ENCODE measurements at places on chromosomes 1 and 21.

GRCh38 chr1:17297991-17298390 lies 10.0 kb upstream of the PADI4 start:
- no peak for DNase-seq

DNA sequence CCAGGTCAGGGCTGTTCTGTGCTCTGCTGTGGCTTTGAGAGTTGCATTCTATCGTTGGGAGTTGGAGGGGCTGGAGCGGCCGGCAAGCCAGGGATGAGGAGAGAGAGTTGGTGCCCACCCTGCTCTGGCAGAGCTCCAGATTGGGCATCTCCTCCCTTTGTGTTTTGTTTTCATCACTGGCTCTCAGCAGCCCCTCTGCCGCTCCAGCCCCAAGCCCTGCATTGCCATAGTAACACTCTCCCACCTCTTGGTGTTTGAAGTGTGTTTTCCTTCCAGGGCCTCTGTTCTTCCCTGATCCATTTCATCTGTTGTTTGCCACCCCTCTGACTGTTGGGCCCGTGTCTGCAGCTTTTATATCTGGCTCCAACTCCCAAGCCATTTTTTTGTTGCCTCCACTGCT lies 152.7 kb downstream of the URB2 start:
- no peak for DNase-seq

- DNase-seq: peak; percentile 14
Observed at GRCh38 chr1:231106347-231106746, 55.5 kb upstream of the TRIM67 start.

GRCh38 chr21:42593007-42593814 lies 60.2 kb upstream of the PDE9A start:
- DNase-seq: no peak

DNA sequence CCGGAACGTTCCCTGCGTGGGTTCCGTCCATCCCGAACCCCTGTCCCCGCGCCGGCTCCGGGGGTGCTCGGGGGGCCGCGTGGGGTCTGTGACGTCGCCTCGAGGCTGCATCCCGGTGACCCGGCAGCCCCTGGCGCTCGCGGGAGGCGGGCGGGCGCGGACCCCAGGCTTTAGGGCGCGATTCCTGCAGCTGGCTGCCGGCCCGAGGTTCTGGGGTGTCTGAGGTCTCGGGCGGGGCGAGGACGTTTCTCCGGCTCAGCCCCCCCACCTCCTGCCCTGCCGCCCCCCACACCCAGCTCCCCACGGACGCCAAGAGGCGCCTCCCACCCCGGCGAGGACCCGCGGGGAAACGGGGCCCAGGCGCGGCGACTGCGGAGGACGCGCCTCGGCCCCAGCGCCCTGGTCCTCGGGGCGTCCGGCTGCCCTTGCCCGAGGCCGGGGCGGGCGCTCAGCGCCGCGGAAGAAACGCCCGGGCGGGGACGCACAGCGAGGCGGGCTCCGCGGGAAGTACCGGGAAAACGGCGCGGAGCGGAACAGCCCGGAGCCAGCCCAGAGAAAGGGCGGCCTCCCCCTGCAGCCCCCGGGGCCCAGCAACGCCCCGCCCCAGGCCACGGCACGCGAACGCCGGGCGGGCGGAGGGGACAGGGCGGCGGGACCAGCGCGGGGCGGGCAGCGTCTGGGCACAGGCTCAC lies 1.3 kb upstream of the PCBP3 start:
- no peak for DNase-seq

DNA sequence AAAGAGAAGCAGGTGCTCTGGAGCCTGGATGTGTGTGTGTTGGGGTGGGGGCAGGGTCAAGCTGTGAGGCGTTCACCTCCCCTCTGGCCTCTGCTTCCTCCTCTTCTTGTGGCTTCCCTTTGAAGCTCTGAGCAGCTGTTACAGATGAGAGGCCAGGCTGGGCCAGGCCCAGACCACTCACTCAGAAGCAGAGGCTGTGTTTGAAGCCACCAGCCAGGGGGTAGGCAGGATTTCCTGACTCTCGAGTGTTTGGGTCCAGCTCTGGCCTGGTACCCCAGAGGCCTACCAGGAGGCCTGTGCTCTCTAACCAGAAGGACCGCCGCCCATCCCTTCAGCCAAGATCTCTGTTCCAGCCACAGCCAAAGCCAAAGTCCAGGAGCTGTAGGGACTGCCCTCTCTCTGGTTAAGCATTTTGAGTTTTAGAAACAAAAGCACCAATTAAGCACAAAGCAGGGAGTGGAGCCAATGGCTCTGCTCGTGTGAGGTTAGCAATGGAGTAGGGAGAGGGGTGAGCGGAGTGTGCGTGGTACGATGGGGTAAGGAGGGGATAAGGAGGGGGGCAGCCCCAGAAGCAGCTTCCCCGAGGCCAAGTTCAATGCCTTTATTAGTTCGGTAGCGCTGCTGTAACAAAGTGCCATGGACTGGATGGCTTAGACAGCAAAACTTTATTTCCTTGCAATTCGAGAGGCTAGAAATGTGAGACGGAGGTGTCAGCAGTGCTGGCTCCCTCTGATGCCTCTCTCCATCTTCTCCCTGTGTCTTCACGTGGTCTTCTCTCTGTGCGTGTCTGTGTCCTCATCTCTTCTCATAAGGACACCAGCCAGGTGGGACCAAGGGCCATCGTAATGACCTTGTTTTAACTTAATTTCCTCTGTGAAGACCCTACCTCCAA lies 20.5 kb downstream of the RCSD1 start:
- DNase-seq: no peak

DNA sequence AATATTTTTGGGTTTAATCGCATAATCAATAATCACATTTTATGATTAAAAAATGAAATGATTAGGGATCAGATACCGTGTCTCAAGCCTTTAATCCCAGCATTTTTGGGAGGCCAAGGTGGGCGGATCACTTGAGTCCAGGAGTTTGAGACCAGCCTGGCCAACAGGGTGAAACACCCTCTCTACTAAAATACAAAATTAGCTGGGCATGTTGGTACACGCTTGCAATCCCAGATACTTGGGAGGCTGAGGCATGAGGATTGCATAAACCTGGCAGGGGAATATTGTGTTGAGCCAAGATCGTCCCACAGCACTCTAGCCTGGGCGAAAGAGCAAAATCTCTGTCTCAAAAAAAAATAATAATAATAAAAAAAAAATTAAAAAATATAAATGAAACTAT lies 1581.4 kb downstream of the KCNT2 start:
- no peak for DNase-seq

DNA sequence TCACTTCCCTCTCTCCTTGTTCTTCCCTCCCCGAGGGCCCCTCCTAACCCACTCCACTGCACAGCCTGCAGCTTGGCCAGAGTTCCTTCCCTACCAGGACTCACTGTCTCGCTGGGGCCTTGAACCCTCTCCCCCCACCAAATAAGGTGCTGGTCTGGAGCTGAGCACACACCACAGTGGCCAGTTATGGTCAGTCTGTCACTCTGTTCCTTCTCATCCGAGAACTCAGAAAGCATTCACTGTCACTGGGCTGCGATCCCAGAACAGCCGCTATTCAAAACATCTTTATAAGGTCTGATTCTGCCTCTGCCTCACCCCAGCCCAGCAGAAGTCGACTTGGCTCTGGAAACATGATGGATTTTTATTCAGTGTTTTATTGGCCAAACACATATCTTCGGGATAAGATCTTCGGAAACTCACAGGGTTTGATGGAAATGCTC lies 19.8 kb upstream of the LBR start:
- DNase-seq: no peak

- no peak for DNase-seq
Observed at GRCh38 chr1:209388358-209388757, 195.2 kb upstream of the CAMK1G start.

DNA sequence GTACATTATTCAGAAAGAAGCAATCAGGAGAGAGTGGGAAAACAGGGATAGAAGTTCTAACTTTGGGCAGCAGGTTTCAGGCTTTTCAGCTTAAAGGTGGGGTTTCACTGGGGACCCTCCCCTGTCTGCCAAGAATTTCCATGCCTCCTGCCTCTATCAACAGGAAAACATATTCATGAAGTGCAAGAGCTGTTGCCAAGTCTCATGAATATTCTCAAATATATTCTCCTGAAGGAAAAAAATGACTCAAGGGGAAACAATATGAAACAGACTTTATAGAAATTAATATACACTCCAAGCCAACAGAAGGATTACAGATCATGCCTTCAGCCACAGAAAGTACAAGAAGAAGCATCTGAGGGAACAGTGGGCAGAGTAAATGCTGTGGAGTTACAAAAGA lies 713.3 kb upstream of the ADAMTS5 start:
- DNase-seq: no peak

DNA sequence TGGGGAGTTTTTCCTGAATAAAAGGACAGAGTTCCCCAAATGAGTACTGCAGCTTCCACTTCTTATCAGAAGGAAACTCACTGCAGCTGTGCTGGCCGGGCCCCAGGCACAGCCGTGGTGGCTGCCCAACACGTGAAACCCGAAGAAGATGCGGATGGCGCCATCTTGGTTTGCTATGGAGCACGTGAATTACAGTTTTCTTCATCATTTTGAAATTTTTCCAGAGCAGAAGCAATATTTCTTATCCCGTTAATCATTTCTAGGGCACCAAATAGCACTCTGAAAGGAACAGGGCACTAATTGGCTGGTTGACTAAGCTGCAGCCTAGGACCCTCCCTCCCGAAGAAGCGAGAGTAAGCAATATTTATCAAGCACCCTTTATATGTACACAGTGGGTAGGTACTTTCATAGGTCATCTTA lies 63.2 kb upstream of the EPS8L3 start:
- DNase-seq: no peak

DNA sequence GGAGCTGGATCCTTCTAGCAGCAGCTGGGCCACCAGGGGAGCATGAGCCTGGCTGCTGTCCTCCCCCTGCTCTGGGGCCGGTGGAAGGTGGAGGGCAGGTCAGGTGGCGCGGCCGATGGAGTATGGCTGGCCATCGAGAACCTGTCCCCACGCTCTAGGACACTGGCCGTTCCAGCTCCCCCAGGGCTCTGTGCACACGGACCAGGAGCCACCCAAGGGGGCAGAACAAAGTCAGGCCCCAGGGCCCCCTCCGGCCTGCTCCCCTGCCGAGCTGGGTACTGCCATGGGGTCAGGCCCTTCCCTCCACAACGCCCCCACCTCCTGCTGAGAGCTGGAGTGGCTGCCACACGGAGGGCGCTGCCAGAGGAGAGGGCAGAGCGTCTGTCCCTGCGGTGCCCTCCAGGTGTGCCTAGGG lies 4.5 kb upstream of the PLCH2 start:
- no peak for DNase-seq

DNA sequence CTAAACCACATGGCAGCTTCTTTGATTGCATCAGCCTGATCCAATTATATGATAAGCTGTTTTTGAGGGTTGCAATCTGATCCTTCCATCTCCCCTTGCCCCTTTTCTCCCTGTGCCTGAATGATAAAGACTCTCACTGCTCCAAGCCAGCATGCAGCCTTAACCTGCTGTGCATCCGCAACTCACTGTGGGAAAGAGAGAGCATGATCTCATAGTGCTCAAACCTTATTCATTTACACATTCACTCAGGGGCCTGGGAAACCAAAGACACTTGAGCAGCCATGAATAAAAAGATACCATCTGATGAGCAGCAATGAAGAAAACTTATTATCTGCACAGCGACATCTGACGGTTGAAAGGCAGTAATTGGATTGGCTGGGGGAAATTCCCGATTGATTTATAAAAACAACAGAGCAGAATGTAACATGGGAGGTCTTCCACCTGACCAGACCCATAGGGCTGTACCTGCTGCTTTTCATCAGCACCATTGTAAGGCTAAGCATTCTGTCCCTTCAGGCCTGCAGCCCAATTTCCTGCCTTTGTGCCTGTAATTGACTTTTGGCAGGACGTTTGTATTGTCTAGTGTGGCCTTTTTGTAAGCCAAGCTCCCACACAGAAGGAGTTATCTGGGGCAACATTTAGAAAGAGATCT lies 62.5 kb downstream of the KIAA0040 start:
- no peak for DNase-seq

Measured in kidney epithelial cell (primary cell).